Right renal pelvis (tissue), 4 donors: ENCODE measurements at places on chromosomes 7 and 10. TPM values are rescaled to one million over a fixed set of nuclear protein-coding genes. Genes with fewer than 3 reads are reported as not detected.

DNA sequence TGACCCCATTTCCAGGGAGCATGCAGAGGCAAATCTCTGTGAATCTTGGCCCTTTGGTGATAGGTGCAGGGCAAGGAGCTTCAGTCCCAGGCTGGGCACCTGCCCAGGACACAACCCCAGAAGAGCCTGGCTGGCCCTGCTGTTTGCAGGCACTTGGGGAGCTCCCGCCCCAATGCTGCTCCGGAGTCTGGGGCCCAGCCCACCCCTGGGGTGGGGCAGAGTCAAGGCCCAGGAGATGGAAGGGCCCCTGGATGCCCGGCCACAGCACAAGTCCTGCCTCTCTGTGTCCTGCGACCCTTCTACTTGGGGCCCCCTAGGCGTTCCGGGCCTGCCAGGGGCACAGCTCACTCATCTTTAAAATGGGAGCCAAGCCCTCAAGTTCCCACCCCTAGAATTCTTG is 24.7 kb downstream of the PDGFA start:
- no peak for DNase-seq

GRCh38 chr7:143003393-143004051 is 23.4 kb downstream of the OR9A2 start:
- no peak for DNase-seq

DNA sequence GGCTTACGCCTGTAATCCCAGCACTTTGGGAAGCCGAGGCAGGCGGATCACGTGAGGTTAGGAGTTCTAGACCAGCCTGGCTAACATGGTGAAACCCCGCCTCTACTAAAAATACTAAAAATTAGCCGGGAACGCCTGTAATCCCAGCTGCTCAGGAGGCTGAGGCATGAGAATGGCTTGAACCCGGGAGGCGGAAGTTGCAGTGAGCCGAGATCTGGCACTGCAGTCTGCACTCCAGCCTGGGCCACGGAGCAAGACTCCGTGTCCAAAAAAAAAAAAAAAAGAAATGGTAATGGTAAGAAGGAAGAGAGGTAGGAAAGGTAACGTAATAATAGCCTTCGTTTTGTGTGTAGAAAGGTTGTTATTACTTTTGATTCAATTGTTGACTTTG is 1.2 kb downstream of the HSPA14 start:
- DNase-seq, result no peak

GRCh38 chr10:122143238-122143841 is 127.8 kb upstream of the BTBD16 start:
- DNase-seq, result no peak

LRRC18 gene
- not detected for polyA plus RNA-seq

DNA sequence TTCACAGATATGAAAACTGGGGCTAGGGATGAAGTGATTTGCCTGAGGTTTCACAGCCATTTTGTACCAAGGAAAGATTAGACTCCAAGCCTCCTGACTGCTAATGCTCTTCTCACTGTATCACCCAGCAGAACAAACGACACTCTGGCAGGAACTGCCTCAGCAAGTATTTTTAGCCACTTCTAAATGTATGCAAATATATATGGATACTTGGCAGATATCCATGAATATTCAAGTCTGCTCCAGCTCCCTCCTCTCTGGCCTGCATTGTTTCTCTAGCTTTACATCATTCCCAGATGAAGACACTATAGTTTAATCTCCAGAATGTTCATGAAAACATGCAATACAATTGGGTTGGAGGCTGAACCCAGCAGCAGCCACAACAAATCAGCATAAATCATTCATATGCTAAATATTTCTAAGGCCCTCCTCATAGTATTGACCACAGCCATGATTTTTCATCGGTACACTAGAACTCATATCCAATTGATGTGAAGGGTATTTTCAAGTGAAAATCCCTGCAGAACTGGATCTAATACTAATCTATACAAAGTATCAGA is 65.5 kb downstream of the HPSE2 start:
- no peak for DNase-seq

AKR1C2 gene
- 7.2 TPM for polyA plus RNA-seq

DNA sequence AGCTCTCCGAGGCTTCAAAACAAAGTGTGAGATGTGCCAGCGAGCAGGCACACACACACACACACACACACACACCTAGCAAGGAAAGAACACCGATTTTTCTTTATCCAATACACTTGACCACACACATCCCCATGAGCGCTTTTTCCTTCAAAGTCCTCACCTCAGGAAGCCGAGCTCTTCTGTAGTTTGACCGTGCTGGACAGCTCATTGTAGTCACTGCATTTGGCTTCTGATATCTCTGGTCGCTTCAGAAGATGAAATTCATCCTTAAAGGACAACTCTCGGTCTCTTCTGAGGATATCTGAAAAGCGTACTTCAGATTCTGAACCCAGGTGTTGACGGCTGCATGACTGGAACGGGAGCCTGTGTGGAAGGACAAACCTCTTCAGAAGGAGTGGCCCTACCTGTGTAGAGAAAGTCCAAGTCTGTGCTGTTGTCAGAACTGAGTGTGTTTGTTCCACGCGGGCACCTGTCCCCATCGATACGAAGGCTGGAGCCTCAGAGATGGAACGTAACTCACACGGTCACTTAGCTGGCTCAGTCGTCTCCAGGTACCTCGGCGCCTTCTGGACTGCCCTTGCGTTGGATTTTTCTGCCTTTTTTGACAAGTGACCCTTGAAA is 28.1 kb upstream of the SHH start:
- DNase-seq, result no peak
